Activated CD4-positive, alpha-beta T cell treated with anti-CD3 and anti-CD28 coated beads for 4 hours (primary cell): ENCODE measurements at places on chromosomes 5 and 9.

GRCh38 chr5:163434401-163434866, 3.0 kb upstream of the CCNG1 start:
- DNase-seq: no peak

- DNase-seq: no peak
Observed at GRCh38 chr5:76532973-76533372, 90.2 kb downstream of the F2RL2 start.

DNA sequence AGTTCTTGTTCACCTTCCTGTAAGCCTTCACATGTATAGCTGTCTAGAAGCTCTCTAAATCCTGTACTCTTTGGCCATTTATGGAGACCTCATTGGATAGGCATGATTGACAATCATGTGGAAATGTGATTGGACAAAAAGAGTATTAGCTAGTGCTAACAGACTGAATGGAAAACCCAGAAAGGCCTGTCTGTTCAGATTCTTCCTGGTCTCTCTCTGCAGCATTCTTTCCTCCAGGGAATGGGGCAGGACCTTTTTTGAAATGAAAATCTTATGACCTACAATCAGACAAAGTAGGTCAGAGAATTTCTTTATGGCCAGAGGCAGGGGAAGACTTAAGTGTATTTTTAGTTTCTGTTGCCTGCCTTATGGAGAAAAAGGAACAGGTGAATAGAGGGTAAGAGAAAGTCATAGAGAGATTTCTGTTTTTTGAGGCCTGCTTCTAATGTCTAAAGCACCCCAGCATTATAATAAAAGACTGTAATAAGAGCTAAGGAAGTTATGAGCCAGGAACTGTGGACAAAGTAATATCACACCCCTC, 152.4 kb upstream of the CCDC152 start:
- DNase-seq: no peak

DNA sequence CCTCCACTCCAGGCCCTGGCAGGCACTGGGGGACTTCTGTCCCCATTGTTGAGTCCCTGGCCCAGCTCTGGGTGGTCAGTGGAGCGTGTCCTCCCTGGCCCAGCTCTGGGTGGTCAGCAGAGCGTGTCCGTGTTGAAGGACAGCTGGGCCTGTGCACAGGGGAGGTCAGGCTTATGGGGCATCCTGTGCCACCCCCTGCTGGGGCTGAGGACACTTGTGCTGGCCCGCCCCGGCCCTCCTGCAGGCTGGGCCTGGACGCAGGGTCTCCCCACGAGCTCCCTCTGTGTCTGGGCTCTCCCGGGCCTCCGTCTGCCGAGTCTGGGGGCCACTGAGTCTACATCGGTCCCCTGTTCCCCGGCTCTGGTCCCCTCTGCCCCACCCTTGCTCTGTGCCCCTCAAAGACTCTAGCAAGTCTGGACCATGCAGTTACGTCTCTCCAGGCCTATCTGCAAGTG, 11.5 kb upstream of the CLIC3 start:
- DNase-seq: no peak

GRCh38 chr9:113299800-113300292, 3.3 kb downstream of the RNF183 start:
- no peak for DNase-seq

GRCh38 chr9:626596-626995, 214.9 kb upstream of the DMRT1 start:
- DNase-seq: no peak

DNA sequence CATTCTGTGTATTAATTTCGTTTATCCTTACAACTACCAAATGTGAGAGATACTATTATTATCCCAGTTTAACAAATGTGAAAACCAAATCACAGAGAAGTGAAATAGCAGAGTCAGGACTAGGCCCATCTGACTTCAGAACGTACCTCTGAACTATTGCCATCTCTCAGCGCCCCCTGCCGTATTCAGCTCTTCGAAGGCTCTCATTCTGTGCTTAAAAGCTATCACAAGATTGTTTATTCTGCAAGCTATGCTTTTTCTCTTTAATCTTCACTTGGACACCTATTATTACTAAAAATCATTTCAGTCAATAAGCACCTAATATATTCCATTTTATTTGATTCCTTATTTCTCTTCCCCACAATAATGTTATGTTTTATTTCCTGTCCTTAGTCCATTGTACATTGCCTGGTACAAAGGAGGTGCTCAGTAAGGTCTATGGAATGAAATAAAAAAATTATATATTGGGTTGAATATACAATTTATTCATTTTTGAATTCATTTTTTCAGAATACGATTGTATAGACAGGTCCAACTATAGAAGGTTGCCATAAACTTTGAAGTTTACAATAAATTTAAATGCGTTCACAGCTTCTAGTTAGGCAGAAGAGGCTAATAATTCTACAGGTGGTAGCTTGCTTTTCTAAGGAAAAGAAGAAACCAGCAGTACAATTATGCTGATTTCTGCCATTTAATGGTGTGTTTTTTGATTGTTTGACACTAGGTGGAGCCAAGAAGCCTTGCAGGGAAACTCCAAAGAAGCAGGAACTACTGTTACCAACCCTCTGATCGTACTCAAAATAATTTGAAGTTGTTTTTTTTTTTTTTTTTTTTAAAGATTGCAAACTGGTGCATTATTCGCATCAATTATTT, 202.2 kb upstream of the DMRTA1 start:
- DNase-seq: no peak

GRCh38 chr5:167452136-167452535, 839.3 kb upstream of the WWC1 start:
- DNase-seq: no peak

DNA sequence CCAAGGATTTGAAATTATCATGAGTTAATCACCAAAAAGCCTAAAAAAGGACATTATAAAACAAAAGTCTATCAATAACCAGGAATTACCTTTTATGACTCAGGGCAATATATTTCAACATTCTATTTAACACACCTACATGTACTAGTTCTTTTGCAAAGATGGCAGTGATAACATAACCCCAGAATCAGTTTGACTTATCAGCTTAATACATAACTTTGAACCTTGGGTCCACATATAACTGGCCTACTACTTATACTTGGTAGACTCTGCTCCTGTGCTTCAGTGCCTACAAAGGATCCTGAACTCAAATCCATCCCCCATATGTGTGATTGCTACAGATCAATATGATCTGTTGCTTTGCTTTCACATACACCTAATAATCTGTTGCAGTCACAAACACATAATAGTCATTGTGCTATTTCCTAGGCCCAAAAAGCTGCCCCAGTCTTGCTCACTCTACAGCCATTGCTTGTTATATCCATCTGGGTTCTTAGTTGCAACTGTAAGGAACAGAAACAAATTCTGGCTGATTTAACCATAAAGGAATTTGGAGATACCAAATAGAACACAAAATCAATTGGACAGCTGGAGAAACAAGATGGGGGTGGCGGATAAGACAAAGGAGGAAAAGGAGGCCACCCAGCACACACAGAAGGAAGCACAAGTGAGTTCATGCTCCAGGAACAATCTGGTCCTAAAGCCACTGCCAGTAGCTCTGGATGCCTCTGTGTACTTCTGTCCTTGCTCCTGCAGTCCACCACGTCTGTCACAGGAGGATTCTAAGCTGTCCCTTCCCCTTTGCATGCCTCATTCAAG, 25.5 kb downstream of the DEPDC1B start:
- no peak for DNase-seq

GRCh38 chr5:4553130-4553529, 587.0 kb upstream of the ADAMTS16 start:
- no peak for DNase-seq

GRCh38 chr9:88076286-88077070, 61.8 kb downstream of the SPATA31C2 start:
- DNase-seq: peak; percentile 9

DNA sequence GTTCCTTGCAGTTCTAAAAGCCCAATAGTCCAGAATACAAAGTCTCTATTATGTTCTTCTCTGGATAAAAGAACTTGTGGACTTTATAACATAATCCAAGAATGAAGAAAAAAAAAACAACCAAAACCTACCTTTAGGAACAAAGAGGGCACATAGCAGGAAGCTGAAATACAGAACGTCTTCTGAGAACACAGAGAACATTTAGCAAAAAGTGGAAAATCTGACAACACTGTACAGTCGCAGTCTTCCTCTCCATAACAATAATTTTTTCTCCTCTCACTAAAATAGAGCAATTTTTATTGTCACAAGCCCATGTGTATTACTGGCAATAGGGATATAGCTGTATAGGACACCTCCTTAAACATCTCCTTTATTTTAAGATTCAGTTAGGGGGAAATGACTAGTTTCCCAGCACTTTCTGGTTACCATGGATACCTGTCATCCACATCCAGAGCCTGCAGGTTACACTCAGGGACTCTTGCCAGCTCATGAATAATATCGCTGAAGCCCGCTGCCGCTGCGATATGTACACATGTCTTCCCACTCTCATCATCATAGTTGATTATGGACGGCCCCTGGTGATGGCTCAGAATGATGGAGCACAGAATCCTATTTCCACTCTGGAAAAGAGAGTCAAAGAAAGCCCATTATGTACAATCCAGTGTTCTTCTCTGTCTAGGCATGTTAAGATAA, 106.5 kb downstream of the ANKRD55 start:
- DNase-seq: no peak

- peak; percentile 4 for DNase-seq
Observed at GRCh38 chr5:151448038-151448985, 909 bp downstream of the SLC36A1 start.

- DNase-seq: no peak
Observed at GRCh38 chr9:35177520-35177919, 15.7 kb downstream of the UNC13B start.

DNA sequence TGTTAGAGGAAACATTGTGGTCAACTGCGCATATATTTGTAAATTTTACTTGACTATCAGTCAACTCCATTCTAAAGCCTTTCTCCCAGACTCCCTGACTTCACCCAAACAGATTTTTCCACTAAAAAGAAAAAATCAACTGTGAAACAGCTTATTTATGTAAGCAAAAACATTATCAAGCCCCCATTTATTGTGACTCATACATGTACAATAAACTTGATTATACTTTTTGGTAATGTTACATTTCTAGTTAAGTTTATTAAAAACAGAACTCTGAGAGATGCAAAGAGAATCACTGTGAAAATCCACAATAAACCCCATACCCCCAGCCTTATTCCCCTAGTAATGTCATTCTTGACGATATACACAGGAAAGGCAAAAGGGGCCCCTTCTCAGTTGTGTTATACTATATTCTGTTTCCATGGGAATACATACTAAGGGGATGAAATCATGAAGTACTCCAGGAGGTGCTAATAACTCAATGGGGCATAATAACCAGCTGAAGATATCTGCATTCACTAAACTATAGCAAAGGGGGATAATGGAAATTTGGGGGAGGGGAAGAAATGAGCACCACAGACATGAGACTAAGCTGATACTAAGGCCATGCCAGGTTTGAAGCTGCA, 616.0 kb downstream of the ACTL7B start:
- no peak for DNase-seq

- no peak for DNase-seq
Observed at GRCh38 chr9:26974927-26975326, 18.7 kb downstream of the IFT74 start.

DNA sequence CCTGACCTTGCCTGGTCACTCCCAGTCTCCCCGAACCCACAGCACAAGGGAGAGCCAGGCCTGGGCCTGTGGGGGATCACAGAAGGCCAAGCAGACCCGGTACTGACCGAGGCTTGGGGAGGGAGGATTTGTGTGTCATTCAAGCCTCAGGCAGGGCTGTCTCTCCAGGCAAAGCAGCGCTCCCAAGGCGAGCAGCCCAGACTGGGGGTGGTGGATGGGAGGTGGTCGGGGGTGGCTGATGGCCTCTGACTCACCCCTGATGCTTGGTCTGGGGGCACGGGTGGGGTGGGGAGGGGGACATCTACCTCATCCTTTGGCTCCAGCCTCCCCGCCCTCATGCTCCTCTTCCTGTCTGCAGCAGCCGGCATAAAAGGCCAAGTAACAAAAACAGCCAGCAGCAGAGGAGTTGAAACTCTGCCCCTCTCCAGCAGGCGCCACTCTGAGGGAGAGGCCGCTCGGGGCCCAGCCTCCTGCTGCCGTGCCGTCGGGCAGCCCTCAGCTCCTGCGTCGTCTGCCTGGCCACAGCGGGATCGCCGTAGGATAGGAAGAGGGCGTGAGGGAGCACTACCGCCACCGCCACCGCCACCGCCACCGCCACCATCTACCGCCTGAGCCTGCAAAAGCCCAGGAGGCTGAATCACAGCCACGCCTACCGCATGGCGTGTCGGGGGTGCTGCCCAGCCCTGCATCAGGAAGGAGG, 166.0 kb downstream of the OLFM1 start:
- DNase-seq: no peak

- no peak for DNase-seq
Observed at GRCh38 chr5:143290125-143290524, 113.4 kb downstream of the NR3C1 start.

DNA sequence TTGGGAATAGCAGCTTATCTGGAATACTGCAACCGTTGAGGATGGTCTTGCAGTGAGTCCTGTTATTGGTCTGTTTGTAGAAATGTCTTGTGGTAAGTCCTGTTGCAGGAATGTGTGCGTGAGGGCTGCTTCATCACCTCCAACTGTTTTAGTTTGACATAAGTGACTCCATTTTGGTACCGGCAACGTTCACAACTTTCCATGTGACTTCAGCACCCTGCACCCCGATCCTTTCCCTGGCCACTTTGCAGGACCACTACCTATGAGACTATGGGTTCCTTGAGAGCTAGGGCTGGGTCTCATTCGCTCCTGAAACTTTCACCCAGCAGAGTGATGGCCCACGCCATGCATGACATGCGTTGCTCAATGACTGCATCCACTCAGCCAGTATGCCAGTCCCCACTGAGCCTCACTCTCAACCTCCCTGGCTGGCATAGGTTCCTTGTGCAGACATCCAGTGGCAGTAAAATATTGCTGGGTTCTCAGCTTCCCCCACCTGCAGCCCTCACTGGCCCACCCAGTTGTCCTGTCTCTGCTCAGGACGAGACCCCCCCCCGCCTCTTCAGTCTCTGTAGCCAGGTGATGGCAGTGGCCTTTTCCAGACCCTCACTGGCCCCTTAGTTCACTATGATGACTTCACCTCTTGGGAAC, 8.0 kb downstream of the SURF6 start:
- DNase-seq: no peak

GRCh38 chr5:151115272-151115905, 34.6 kb upstream of the TNIP1 start:
- peak; percentile 69 for DNase-seq

- no peak for DNase-seq
Observed at GRCh38 chr5:88653471-88653870, 229.5 kb downstream of the MEF2C start.

- DNase-seq: no peak
Observed at GRCh38 chr9:73684601-73685000, 532.9 kb downstream of the ANXA1 start.

- no peak for DNase-seq
Observed at GRCh38 chr9:137676998-137677397, 58.2 kb downstream of the EHMT1 start.

DNA sequence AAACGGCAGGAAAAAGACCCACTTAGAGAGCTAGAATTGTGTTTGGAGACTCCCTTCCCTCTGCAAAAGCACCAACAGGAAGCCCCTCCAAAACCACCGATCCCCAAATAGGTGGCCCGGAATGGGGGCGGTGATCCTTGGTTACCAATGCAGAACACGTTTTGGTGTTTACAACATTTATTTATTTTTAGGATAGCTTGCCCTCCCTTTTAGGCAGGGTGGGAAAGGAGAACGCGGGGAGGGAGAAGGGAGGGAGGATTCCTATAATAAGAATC, 579 bp upstream of the NTRK2 start:
- no peak for DNase-seq

GRCh38 chr5:163172540-163173338, 264.7 kb upstream of the CCNG1 start:
- no peak for DNase-seq
